ENCODE measurements at places on chromosomes 1 and 21.

DNA sequence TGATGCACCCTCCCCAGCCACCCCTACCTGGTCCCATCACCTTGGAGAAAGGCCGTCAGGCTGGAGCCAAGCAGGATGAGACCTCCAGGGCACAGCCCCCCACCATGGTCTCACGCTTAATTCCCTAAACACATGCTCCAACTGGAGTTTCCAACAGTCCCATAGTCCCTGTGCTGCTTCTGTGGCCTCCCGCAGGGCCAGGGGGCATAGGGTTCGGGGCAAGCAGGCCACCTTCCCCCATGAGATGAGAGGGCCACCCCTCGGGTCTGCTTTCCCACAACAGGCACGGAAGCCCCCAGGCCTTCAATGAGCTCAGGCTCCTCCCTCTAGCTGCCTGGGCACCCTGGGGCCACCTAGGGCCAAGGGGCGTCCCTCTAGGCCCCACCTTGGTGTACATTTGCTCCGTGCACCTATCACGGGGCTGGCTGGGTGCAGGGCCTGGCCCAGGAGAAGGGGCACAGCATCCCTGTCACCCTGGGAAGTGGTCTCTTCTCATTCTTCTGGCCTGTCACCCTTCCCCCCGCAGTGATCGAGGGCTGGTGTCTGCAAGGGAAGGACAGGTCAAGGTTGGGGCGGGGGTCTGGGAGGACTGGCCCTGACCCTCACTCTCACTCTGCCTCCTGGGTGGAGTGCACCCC is 42.4 kb downstream of the TRIM11 start:
- no peak for DNase-seq

GRCh38 chr1:185585770-185586169 is 148.4 kb upstream of the HMCN1 start:
- no peak for DNase-seq

GRCh38 chr1:8217011-8217711 is 100.8 kb upstream of the SLC45A1 start:
- no peak for DNase-seq

DNA sequence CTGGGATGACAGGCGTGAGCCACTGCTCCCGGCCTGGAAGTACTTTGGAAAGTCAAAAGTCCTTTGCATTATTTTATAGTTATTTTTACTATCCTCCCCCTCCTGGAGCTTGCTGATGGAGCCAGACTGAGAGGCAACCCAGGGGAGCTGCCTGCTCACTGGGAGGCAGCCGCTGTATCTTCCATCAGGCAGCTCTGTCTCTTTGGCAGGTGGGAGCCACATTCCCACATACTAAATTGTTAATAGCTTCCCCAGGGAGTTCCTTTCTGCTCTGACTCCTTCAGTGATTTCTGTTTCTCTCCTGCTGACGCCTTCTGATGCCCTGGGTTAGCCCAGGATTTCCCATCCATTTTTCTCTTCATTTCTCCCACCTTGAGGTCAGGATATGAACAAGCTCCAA is 4.9 kb upstream of the OPRD1 start:
- no peak for DNase-seq

DNA sequence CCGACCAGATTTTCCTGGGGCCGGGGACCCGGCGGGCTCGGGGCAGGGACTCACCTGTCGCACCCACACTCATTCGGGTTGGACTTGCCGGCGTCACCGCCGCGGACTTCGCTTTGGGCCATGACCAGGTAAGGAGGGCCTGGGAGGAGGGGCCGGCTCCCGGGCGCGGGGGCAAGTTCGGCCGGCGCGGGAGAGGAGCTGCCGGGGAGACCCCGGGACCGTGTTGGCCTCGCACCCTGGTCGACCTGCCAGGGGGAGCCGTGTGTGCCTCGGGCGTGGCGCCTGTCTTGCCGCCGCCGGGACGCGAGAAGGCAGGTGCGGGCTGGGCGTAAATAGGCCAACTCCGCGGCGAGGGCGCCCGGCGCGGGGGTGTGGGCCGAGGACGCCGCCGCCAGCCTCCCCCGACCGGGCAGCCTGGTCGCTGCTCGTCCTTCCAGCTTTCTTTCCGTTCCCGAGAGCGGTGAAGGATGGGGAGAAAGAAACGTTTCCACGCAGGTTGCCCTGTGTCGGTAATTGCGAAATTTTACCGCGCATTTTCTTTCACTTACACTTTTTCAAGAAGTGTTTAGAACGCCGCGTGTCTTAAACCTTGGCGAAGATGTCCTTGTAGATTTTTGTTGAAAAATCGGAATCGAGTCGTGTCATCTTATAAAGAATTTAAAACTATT is 558 bp downstream of the USP1 start:
- DNase-seq = no peak

DNA sequence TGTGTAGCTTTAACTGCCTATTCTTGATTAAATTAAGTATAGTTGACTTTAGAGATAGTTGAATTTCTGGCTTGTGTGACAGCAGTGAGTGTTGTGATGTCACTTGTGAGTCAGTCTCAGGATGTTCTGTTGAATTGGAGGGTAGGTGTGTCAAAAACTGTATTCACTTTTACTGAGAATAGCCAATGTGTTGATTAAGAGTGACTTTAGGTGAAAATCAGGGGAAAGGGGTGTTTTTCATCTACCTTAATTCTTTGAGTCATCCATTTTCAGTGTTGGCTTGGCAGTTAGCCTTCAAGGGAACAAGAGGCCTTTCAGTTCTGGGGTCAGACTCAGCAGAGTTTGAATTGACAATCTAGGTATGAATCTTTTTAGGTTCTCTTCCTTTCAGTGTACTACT is 75.9 kb downstream of the CDC14A start:
- no peak for DNase-seq

- DNase-seq = no peak
These were observed 9.8 kb downstream of the SCMH1 start for GRCh38 chr1:41232305-41232704.

DNA sequence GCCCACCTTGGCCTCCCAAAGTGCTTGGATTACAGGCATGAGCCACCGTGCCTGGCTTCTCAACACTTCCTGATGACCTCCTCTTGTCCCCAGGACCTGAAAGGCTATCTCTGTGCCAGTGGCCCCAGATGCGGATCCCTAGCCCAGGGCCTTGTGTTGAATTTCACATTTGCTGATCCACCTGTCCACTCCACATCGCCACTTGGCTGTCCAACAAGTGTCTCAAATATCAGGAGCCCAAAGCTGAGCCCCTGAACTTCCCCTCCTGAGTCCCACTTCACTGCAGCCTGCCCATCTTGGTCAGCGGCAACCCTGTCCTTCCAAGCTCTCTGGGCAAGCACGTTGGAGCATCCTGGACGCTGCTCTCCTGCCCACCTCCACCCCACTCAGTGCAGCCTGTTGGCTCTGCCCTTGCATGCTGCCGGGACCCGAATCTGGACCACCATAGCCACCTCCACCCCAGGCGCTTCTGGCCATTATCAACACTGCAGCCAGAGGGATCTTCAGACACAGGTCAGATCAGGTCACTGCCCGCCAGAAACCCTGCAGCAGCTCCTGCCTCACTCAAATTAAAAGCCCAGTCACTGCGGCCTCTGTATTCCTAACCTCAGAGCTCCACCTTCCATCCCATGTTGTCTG is 352.5 kb upstream of the VAMP3 start:
- peak; percentile 12 for DNase-seq

GRCh38 chr1:6321205-6321604 is 60.3 kb upstream of the GPR153 start:
- DNase-seq = no peak

DNA sequence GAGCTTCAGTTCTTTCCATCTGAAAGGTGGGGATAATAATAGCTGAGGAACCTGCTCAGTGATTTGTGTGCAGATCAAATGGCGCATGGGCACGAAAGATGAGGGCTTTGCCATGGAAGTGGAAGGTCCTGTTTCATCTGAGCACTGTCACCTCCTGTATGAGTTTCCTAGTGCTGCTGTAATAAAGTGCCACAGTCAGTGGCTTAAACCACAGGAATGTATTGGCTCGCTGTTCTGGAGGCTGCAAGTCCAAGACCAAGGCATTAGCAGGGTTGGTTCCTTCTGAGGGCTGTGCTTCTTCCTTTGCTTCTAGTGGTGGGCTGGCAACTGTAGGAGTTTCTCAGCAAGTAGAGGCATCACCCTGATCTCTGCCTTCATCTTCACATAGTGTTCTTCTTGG is 51.1 kb upstream of the RBM15 start:
- no peak for DNase-seq

DNA sequence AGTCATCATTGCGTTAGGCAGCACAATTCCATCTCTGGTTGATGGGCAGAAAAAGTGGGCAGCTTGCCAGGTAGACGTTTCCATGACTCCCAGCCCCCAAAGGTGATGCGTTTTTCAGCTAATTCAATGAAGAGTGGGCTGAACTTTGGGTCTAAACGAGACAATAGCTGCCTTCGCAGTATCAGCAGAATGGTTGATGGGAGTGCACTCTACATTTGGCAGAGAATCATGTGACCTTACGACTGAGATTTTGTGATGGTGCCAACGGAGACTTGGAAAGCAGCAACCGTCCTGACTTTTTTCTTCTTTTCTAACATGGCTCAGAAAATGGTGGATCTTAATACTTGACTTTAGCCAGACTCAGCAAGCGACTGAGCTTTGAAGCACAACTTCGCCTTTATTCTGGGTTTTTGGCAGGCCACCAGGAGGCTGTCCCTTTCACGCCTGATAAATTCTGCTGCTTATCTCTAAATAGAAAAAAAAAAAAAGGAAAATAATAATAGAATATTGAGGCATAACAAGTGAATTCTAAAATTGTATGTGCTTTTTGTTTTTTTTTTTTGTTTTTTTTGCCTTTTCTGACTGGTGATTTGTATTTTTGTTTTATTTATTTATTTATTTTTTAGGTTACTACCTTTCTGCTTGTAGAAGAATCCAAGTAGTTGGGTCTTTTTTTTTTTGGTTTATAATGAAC is 804.8 kb downstream of the USP25 start:
- peak; percentile 50 for DNase-seq

DNA sequence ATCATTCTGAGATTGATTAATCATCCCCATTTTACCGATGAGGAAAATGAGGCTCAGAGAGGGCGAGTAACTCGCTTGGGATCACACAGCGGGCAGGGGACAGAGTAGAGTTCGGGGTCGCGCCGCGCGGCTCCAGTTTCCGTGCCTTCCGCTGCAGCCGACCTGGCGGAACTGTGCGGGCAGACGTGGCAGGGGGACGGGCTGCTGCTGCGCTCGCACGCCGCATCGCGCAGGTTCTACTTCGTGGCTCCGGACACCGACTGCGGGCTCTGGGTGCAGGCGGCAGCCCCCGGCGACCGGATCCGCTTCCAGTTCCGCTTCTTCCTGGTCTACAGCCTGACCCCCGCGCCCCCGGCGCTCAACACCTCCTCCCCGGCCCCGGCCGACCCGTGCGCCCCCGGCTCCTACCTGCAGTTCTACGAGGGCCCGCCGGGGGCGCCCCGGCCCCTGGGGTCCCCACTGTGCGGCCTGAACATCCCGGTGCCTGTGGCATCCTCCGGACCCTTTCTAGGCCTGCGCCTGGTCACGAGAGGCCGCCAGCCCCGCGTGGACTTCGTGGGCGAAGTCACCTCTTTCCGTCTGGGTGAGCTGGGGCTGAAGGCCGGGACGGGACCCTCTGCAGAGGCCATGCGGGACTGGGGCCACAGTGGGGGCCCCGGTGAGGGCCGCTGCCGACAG is 2.3 kb downstream of the LDLRAD2 start:
- DNase-seq = no peak

DNA sequence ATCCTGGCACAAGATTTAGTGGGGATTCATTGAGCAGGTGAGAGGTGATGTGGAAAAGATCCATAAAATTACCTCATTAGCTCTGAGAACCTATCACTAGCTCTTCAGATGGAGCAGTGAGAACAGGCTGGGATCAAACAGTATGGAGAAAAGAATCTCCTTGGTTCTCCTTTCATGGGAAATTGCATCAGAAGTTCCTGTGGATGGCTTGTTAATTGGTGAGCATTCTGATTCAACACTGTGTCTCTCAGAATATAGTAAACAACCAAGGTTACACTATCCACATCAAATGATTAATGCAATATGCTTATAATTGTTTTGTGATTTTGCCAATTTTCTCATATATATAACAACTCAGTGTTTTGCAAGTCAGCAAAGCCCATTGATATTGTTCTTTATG is 8.3 kb upstream of the CD55 start:
- DNase-seq = no peak

- DNase-seq = no peak
These were observed 44.1 kb downstream of the SMYD3 start for GRCh38 chr1:246462986-246463385.

- no peak for DNase-seq
These were observed 31.4 kb downstream of the RABGAP1L start for GRCh38 chr1:174190691-174191199.

DNA sequence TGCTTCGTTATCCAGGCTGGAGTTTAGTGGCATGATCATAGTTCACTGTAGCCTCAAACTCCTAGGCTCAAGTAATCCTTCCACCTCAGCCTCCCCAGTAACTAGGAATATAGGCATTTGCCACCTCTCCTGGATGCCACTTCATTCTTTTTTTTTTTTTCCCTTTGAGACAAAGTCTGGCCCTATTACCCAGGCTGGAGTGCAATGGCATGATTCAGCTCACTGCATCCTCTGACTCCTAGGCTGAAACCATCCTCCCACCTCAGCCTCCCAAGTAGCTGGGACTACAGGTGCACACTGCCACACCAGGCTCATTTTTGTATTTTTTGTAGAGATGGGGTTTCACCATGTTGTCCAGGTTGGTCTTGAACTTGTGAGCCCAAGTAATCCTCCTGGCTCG is 19.3 kb downstream of the OSBPL9 start:
- DNase-seq = no peak

DNA sequence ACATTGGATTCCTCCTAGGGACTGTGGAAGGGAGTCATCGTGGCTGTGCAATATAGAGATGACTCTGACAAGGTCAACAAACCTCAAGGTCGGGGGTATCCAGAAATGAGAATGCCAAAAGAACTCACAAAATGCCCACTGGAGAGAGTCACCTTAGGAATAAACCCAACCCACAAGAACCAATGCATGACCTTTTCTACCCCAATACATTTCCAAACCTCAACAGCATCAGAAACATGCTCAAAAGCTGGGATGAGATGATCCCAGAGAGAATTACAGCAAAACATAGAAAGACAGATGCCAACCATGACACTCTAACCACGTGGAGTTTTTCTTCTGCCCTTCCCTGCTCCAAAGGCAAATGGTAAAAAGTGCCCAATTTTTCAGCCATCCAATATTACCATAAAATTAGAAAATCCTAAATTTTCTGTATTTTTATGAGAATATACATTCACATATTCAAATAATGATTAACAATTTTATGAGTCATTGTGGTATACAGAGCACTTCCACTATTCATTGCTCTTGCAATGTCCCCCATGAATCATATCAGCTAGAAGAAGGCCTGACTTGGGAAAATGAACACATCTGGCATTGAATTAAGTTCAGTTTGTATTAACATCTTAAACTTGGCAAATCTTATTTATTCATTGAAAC is 88.2 kb upstream of the PALMD start:
- DNase-seq = no peak

GRCh38 chr1:171802207-171802606 is 20.7 kb downstream of the METTL13 start:
- no peak for DNase-seq

GRCh38 chr1:82829527-82829926 is 1028.8 kb downstream of the ADGRL2 start:
- DNase-seq = no peak
